ENCODE measurements at places on chromosomes 3 and 15.

GRCh38 chr3:124202754-124203153 lies 210.8 kb upstream of the ROPN1 start:
- no peak for DNase-seq

DNA sequence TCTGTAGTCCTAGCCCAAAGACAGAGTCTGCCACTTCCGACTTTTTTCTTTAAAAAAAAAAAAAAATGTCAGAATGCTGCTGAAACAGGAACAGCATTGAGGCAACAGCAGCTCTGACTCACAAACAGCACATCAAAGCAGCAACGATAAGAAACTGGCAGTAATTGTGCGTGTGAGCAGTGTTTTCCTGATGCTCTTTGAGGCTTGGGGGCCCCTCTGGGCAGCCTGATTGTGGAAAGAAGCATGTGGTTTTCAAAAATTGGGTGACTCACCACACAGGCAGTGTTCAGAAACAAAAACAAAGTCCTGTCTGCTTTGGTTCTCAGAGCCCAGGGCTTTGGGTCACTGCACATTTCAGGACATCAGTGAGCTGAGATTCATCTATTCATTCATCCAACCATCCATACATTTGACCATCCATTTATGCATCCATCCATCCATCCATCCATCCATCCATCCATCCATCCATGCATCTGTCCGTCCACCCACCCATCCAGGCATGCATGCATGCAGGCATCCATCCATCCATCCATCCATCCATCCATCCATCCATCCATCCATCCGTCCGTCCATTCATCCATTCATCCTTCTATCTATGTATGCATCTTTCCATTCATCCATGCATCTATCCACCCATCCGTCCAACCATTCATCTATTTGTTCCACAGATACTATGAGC lies 308.4 kb downstream of the RPLP1 start:
- DNase-seq: no peak

- no peak for DNase-seq
These were observed 320.0 kb upstream of the ROBO1 start for GRCh38 chr3:80087767-80088166.

DNA sequence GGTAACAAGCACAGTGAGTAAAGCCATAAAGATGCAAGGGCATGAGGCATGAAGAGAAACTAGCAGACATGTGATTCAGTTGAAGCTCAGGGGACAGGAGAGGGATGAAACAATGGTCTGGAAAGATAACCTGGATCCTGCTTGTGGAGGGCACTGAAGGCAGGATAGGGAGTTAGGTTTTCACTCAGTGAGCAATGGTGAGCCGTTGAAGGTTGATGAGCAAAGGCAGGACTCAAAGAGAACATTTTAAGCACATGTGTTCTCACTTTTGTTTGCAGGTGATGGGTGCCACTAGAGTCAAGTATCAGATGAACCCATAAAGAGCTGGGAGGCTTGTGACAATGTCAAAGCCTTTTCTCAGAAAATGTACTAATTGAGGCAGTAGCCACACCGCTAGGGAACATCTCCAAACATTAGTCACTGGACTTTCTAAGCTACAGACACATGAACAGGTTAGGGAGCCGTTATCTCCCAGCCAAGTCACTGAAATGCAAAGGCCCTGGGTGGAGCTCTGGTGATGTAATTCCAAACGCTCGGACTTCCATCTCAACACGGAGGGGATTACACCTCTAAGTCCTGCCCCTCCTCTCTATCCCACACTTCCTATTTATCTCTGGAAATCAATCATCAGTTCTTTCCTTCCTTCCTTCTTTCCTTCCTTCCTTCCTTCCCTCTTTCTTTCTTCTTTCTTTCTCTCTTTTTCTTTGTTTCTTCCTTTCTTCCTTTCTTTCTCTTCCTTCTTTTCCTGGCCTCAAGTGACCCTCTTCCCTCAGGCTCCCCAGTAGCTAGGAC lies 22.7 kb downstream of the KLHL6 start:
- DNase-seq: no peak

DNA sequence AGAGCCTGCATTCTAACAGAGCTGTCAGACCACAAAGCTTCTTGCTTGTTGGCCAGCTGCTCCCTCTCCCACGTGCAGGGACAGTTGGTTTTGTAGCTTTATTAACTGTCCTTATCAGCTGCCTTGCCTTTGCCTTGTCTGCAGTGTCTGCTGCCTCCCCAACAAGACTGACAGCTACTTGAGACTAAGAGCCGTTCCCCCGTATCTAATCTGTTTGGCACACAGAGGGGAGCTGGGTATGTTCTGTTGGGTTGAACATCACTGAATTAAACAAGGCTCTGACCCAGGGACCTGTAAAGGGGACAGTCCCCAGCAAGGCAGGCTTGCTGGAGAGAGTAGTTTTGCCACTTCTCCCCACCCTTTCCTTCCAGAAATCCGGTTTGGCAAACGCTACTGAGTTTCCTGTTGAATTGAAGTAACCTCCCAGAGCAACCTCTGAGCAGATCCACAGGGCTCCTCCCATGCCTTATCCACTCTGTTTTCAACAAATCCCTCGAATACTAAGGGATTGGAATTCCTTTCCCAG lies 116.1 kb downstream of the ANP32A start:
- no peak for DNase-seq

All from NCI-H1105 (cell line).